ENCODE measurements at places on chromosomes 2 and 18. TPM values are rescaled to one million over a fixed set of nuclear protein-coding genes. Genes with fewer than 3 reads are reported as not detected.

- DNase-seq, result no peak
These were observed 126.8 kb downstream of the CDH20 start for GRCh38 chr18:61459896-61460648.

Gene MEP1B
- not detected for total RNA-seq

Gene MATN3
- total RNA-seq, result 4.8 TPM

Gene IRS1
- total RNA-seq, result 25.8 TPM

- DNase-seq, result peak; percentile 92
These were observed 662.6 kb upstream of the ACVR2A start for GRCh38 chr2:147182260-147182659.

Gene TLX2
- total RNA-seq, result 0.19 TPM

DNA sequence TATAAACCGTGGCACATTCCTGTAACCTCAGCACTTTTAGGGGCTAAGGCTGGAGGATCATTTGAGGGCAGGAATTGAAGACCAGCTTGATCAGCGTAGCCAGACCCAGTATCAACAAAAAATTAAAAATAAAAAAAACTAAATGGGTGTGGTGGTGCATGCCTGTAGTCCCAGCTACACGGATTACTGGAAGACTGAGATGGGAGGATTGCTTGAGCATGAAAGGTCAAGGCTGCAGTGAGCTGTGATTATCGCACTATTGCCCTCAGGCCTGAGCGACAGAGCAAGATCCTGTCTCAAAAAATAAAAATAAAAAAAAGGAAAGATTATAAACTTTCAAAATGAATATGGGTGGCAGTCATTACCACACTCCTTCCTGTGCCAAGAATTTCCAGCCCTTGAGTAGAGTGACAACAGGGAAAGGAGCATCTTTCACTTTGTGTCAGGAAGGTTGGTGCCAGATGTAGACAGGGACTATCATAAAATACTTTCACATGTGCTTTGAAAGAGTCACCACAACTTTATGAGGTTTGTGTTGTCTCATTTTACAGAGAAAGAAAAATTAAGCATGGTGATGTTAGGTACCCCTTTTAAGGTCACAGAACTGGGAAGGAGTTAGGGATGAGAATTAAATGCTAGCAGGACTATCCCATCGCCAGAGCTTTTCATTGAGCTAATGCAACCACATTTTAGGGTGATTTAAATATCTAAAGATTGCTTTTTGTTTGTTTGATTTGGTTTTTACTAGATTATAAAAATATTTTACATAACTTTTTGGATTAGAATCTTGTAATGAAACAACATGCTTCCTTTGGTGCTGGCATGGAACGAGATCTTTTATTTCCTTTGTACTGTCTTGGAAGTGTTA lies 1617.4 kb upstream of the ACVR2A start:
- DNase-seq, result no peak

Gene SPP2
- total RNA-seq, result not detected

- peak; percentile 73 for DNase-seq
These were observed 247.4 kb downstream of the MYO3B start for GRCh38 chr2:170425281-170425751.

Data from mammary epithelial cell (primary cell).